ENCODE measurements at places on chromosomes 16 and 17.
A peak's percentile ranks its signal among the peaks of the same experiment; 100 is the strongest.

- peaks cover 9% of the 10 kb centered on the region for H3K36me3 ChIP-seq
- DNase-seq = no peak
- H3K4me1 ChIP-seq = peaks cover 37% of the 10 kb centered on the region
- H3K27ac ChIP-seq = peak overlapping the region; percentile 11
Measured at GRCh38 chr17:4249452-4250029, 14.2 kb downstream of the ANKFY1 start.

DNA sequence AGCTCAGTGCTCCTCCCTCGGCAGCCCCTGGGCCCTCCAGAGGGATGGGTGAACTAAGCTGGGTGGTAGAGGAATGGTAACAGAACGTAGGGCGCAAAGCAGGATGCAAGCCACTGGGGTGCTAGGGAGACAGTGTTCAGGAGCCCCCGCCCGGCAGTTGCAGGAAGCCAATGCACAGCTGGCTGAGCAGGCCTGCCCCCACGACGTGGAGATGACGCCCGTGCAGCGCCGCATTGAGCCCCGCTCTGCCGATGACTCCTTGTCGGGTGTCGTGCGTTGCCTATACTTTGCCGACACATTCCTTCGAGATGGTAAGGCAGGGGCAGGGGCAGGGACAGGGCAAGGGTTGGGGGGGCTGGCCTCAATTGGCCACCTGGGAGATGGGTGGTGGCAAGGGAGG lies 12.9 kb downstream of the LLGL1 start:
- peaks cover 5% of the 10 kb centered on the region for H3K36me3 ChIP-seq
- no peaks in the 10 kb centered on the region for H3K27me3 ChIP-seq
- no peak overlapping the region for H3K27ac ChIP-seq
- no peak for DNase-seq
- peaks cover 11% of the 10 kb centered on the region for H3K4me1 ChIP-seq

DNA sequence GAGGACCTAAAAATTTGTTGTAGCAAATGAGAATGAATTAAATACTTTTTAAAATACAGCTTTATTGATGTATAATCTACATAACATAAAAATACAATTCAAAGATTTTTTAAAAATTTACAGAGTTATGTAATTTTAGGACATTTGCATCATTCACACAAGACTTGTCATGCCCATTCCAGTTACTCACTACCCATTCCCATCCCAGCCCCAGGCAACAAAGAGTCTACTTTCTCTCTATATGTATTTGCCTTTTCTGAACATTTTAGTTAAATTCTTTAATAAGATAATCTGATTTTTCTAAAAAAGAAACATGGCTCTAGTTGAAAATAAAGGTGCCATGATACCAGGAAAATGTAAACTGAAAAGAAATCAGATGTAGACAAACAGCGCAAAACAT lies 354.2 kb downstream of the PMP22 start:
- H3K27ac ChIP-seq = no peak overlapping the region
- H3K4me3 ChIP-seq = no peak overlapping the region
- H3K27me3 ChIP-seq = peaks cover 17% of the 10 kb centered on the region
- H3K4me1 ChIP-seq = no peaks in the 10 kb centered on the region
- no peaks in the 10 kb centered on the region for H3K36me3 ChIP-seq
- DNase-seq = no peak

DNA sequence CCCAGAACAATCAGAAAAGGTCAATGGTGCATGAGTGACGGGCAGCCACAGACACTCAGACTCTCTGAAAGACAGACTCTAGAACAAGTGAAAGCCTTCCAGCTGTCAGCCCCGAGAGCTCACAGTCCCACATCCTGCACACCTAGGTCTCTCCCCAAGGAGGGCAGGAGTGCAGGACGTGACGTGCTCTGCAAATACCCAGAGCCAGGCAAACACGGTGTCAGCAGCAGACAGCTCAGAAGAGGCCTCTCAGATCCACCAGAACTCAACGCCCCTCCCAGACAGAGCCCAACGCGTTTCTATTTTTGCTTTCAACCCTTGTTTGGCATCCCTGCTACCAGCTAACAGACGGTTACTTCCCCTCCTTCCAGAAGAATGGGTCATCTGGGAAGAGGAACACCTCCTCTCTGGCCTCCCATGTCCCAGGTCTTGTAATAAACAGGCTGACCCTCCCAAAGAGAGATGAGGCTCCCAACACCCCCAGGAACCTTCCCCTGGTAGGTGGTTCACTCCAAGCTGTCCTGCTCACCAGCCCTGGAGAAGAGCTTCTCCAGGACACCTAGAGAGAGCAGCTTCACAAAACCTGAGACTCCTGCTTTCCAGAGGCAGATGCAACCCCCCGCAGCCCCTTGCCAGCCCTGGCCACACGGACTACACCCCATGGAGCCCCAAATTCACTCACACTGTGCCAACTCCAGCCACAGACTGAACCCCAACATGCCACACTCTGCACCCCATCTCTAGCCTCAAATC lies 7.6 kb downstream of the PITPNM3 start:
- H3K36me3 ChIP-seq = no peaks in the 10 kb centered on the region
- H3K27ac ChIP-seq = no peak overlapping the region
- H3K4me1 ChIP-seq = peaks cover 9% of the 10 kb centered on the region
- peaks cover 12% of the 10 kb centered on the region for H3K27me3 ChIP-seq

GRCh38 chr17:81052199-81052997 lies 17.4 kb downstream of the BAIAP2 start:
- H3K27me3 ChIP-seq = no peaks in the 10 kb centered on the region
- DNase-seq = no peak
- no peak overlapping the region for H3K4me3 ChIP-seq
- peaks cover 7% of the 10 kb centered on the region for H3K4me1 ChIP-seq

GRCh38 chr17:14321980-14322776 lies 21.3 kb downstream of the HS3ST3B1 start:
- H3K36me3 ChIP-seq = peaks cover 4% of the 10 kb centered on the region
- H3K27me3 ChIP-seq = no peaks in the 10 kb centered on the region
- peak overlapping the region; percentile 68 for H3K27ac ChIP-seq
- no peak for DNase-seq

GRCh38 chr17:37836593-37836992 lies 87.6 kb upstream of the TBC1D3K start:
- DNase-seq = no peak
- H3K27me3 ChIP-seq = peaks cover 11% of the 10 kb centered on the region
- peaks cover 15% of the 10 kb centered on the region for H3K4me1 ChIP-seq
- H3K4me3 ChIP-seq = no peak overlapping the region

DNA sequence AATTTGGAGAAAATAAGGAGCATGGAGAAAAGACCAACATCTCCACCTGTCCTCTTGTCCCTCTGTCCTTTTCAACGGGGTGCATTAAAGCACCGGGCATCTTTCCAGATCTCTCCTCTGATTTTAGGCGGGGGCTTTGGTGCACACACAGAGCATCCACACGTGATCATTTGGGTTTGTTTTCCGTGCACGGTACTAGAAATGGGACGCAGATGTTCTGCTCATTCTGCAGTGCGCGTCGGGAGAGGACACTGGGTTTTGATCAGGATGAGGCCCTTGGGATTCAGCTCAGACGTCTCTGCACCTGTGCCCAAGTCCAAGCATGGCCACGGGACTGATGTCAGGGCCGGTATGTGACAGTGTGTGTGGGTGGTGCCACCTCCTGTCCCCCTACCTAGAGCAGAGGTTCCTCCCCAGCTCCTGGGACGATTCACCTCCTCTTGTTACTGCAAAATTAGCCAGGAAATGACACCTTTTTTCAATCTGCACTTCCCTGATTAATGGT lies 31.9 kb downstream of the PDIA2 start:
- H3K4me1 ChIP-seq = peaks cover 24% of the 10 kb centered on the region
- no peak overlapping the region for H3K27ac ChIP-seq
- no peak for DNase-seq

- no peak for DNase-seq
- no peaks in the 10 kb centered on the region for H3K4me1 ChIP-seq
- H3K4me3 ChIP-seq = no peak overlapping the region
Measured at GRCh38 chr17:30084788-30085187, 31.8 kb upstream of the NSRP1 start.

DNA sequence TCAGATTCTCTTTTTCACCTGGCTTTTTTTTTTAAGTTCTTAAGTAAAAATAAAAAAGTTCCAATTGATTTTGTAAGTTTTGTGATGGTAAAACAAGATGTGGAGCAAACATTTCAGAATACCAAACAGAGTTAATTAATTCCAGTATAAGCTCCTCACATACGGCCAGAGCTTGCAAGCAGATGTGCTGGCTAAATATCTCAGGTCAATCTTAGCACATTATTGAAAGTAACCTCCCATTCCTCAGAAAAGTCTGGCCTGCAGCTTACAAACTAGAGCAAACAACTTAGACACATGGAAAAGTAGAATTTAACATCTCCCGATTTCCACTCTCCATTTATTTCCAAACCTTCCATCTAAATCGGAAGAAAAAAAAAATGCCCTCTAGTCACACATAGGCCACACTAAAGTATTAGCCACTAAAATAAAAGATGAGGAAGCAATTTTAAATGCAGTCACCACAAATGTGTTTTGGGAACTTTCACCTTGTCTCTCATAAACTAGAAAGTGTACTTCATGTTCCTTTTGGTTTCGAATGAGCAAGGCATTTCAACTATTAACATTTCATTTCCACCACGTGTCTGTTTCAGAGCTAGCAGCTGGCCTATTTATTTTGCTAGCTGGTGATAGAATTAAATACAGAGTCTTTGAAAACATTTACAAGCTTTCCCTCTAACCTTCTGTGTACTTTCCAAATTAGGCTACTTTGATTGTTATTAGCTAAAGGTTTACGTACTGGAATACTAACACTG lies 143.3 kb downstream of the STX8 start:
- peaks cover 17% of the 10 kb centered on the region for H3K4me1 ChIP-seq
- no peak for DNase-seq
- H3K27ac ChIP-seq = no peak overlapping the region
- no peaks in the 10 kb centered on the region for H3K27me3 ChIP-seq
- H3K4me3 ChIP-seq = no peak overlapping the region

GRCh38 chr17:46942441-46943217 lies 19.7 kb downstream of the GOSR2 start:
- H3K27me3 ChIP-seq = no peaks in the 10 kb centered on the region
- H3K4me1 ChIP-seq = peaks cover 16% of the 10 kb centered on the region
- peaks cover 18% of the 10 kb centered on the region for H3K36me3 ChIP-seq
- no peak overlapping the region for H3K27ac ChIP-seq

GRCh38 chr17:4045487-4045886 lies 81.2 kb upstream of the ATP2A3 start:
- no peak overlapping the region for H3K27ac ChIP-seq
- H3K4me1 ChIP-seq = peaks cover 17% of the 10 kb centered on the region
- H3K27me3 ChIP-seq = no peaks in the 10 kb centered on the region
- H3K4me3 ChIP-seq = no peak overlapping the region

- DNase-seq = peak; percentile 18
- peaks cover 56% of the 10 kb centered on the region for H3K4me1 ChIP-seq
- H3K36me3 ChIP-seq = peaks cover 27% of the 10 kb centered on the region
- peak overlapping the region; percentile 98 for H3K27ac ChIP-seq
Measured at GRCh38 chr17:18182110-18182977, 1.3 kb upstream of the ALKBH5 start.

Data from activated naive CD8-positive, alpha-beta T cell treated with anti-CD3 and anti-CD28 coated beads, Interleukin-2, amount 50 U/mL, for 24 hours (primary cell).